Activated CD4-positive, alpha-beta T cell treated with anti-CD3 and anti-CD28 coated beads, Interleukin-2, amount 10 ng/mL, durations not matched to agents 7 days and 5 days (primary cell): ENCODE measurements at places on chromosomes 16 and 17. TPM values are rescaled to one million over a fixed set of nuclear protein-coding genes. Genes with fewer than 3 reads are reported as not detected.

DNA sequence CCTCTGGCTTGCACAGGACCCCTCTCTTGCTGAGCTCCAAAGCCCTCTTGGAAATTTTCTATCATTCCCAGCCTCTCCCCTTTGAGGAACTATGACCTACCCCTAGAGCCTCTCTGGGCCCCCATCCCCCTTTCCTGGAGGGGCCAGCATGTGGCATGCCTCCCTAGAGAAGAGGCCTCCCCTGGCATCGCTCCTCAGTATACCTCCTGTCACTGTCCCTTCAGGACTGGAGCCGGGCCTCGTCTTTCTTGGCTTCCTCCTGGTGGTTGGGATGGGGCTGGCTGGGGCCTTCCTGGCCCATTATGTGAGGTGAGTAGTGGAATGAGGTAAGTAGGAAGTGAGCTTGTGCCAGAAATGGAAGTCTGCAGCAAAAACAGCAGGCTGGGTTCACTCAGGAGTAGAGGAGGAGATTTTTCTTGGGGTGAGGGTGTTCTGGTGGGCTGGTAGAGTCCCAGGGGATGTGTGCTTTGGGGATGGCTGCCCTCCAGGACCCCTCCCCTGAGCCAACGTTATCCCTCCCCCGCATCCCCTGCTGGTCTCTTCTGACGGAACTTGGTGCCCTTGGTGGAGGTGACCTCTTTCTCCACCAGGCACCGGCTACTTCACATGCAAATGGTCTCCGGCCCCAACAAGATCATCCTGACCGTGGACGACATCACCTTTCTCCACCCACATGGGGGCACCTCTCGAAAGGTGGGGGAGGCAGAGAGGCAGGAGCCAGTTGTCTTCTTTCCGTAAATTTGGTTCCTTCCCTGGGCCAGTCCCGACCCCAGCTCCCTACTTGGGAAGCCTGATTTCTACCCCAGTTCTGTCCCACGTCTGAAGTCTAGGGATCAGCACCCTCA, 4.6 kb downstream of the GUCY2D start:
- no peak overlapping the region for H3K27ac ChIP-seq
- no peak for DNase-seq
- no peak overlapping the region for H3K4me3 ChIP-seq
- H3K36me3 ChIP-seq = no peaks in the 10 kb centered on the region

GRCh38 chr16:10926867-10927266, 15.4 kb downstream of the DEXI start:
- H3K4me1 ChIP-seq = peaks cover 6% of the 10 kb centered on the region
- no peak overlapping the region for H3K27ac ChIP-seq
- no peak for DNase-seq
- peaks cover 25% of the 10 kb centered on the region for H3K36me3 ChIP-seq
- no peak overlapping the region for H3K4me3 ChIP-seq
- no peaks in the 10 kb centered on the region for H3K27me3 ChIP-seq

- DNase-seq = peak; percentile 77
- H3K27ac ChIP-seq = peak overlapping the region; percentile 96
- peak overlapping the region; percentile 47 for H3K4me3 ChIP-seq
- no peaks in the 10 kb centered on the region for H3K27me3 ChIP-seq
Measured at GRCh38 chr16:27195941-27196595, 7.3 kb upstream of the KDM8 start.

GRCh38 chr17:11545696-11546095, 52.6 kb upstream of the DNAH9 start:
- DNase-seq = no peak
- no peak overlapping the region for H3K4me3 ChIP-seq
- no peaks in the 10 kb centered on the region for H3K4me1 ChIP-seq
- H3K27me3 ChIP-seq = no peaks in the 10 kb centered on the region

DNA sequence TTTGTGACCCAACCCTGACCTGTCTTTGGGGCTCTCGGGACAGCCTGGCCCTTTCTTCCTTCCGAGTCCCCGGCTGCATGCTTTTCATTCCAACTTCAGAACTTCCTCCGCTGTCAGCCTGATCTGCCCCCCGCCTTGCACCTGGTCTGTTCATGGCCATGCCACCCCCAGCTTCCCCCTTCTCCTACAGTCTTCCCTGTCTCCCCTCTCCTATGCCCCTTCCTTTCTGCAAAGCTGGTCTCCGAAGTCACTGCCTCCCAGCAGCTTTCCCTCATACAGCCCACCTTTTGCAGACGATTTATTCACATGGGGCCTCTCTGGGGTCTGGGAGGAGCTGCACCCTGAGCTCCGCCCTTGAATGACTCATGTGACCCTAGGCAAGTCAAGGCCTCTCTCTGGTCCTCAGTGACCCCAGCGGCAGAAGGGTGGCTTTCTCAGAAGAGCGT, 47.1 kb upstream of the SDK2 start:
- H3K27ac ChIP-seq = no peak overlapping the region
- peaks cover 4% of the 10 kb centered on the region for H3K4me1 ChIP-seq
- peaks cover 4% of the 10 kb centered on the region for H3K36me3 ChIP-seq
- H3K27me3 ChIP-seq = no peaks in the 10 kb centered on the region
- DNase-seq = no peak

SLC38A8 gene
- total RNA-seq = not detected

DNA sequence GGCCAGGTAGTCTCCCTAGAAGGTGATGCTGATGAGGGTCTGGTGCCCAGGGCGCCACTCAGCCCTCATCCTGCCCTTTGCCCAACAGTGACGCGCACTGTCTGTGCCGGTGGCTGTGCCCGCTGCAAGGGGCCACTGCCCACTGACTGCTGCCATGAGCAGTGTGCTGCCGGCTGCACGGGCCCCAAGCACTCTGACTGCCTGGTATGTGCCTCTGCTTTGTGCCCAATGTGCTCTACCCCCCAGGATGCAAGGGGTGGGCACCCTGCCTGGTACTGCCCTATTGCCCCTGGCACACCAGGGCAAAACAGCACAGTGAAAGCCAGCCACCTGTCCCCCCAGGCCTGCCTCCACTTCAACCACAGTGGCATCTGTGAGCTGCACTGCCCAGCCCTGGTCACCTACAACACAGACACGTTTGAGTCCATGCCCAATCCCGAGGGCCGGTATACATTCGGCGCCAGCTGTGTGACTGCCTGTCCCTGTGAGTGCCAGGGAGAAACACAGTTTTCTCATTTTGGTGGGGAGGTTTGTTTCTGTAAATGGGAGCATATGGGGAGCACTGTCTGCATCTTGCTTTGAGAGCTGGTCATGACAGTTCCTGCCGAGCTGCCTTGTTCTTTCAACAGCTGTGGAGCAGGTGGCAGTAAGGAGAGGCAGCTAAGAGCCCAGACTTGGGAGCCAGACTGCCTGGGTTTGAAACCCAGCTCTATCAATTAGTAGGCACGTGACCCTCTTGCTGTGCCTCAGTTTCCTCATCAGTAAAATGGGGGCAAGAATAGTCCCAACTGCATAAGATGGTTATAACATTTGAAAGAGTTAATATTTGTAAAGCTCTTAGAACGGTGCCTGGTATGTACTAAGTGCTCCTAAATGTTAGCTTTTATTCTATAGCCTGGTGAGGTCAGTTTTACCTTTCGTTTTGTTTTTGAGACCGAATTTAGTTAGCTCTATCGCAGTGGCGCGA, 10.4 kb downstream of the ERBB2 start:
- no peaks in the 10 kb centered on the region for H3K27me3 ChIP-seq
- H3K4me1 ChIP-seq = peaks cover 27% of the 10 kb centered on the region
- H3K36me3 ChIP-seq = no peaks in the 10 kb centered on the region
- peak overlapping the region; percentile 70 for H3K27ac ChIP-seq

ZNF75A gene
- total RNA-seq = 42.7 TPM

- H3K36me3 ChIP-seq = peaks cover 6% of the 10 kb centered on the region
- peaks cover 32% of the 10 kb centered on the region for H3K4me1 ChIP-seq
- peaks cover 6% of the 10 kb centered on the region for H3K27me3 ChIP-seq
Measured at GRCh38 chr17:68497885-68498319, 14.3 kb upstream of the PRKAR1A start.

GRCh38 chr16:50812876-50813466, 71.1 kb downstream of the CYLD start:
- H3K4me1 ChIP-seq = peaks cover 6% of the 10 kb centered on the region
- H3K27me3 ChIP-seq = no peaks in the 10 kb centered on the region
- no peaks in the 10 kb centered on the region for H3K36me3 ChIP-seq
- H3K27ac ChIP-seq = no peak overlapping the region
- no peak overlapping the region for H3K4me3 ChIP-seq
- DNase-seq = no peak

GRCh38 chr16:62642677-62643076, 606.4 kb upstream of the CDH8 start:
- no peaks in the 10 kb centered on the region for H3K27me3 ChIP-seq
- no peak overlapping the region for H3K27ac ChIP-seq
- no peaks in the 10 kb centered on the region for H3K36me3 ChIP-seq
- no peak overlapping the region for H3K4me3 ChIP-seq
- H3K4me1 ChIP-seq = no peaks in the 10 kb centered on the region
- no peak for DNase-seq

TBC1D3I gene
- 0.96 TPM for total RNA-seq

DNA sequence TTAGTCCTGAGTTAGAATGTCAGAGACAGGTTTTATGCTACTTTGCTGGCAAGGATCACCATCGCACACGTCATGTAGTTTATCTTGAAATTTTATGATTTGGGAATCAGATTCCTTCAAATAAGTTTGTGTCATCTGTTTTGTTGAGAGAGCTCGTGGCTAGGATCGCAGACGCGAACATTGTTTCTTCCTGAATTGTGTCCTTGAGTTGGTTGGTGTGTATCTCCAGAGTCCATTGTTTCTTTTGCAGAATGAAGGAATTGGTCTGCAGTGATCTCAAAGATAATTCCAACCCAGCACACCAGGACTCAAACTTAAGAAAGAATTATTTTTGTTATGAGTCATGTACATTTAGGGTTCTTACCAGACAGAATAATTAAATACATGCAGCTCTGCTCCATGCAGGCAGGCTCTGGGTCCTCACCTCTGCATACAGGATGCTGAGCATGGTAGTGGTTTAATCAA, 51.6 kb downstream of the PRKCA start:
- H3K36me3 ChIP-seq = peaks cover 12% of the 10 kb centered on the region
- H3K4me3 ChIP-seq = no peak overlapping the region
- H3K27me3 ChIP-seq = no peaks in the 10 kb centered on the region
- no peak overlapping the region for H3K27ac ChIP-seq

DYNLRB2 gene
- not detected for total RNA-seq

LMF1 gene
- total RNA-seq = 20.5 TPM

DNASE1L2 gene
- total RNA-seq = 3.4 TPM

TBC1D3C gene
- not detected for total RNA-seq

IGF2BP1 gene
- 0.04 TPM for total RNA-seq

CASKIN1 gene
- total RNA-seq = 0.07 TPM

DNA sequence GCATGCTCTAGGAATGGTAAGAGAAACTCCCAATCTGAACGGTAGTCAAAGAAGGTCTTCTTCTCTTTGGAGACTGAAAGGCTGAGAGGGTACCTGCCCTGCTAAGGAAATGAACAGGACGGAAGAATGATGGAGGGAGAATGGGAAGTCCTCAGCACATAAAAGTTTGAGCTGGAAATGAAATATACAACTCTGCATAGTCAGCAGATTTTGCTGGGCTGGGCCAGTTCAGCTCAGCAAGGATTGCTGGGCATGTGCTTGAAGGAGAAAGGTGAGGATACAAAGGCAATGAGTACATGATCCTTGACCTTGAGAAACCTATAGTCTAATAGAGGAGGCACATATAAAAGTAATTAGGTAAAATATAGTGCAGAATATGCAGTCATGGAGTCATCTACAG, 669.3 kb downstream of the MAF start:
- H3K4me1 ChIP-seq = no peaks in the 10 kb centered on the region
- H3K27ac ChIP-seq = no peak overlapping the region
- no peaks in the 10 kb centered on the region for H3K36me3 ChIP-seq
- no peak overlapping the region for H3K4me3 ChIP-seq
- no peaks in the 10 kb centered on the region for H3K27me3 ChIP-seq
- DNase-seq = no peak

GRCh38 chr16:29991571-29991904, 3.9 kb downstream of the HIRIP3 start:
- peaks cover 39% of the 10 kb centered on the region for H3K36me3 ChIP-seq
- no peak overlapping the region for H3K4me3 ChIP-seq
- no peak for DNase-seq
- H3K27me3 ChIP-seq = no peaks in the 10 kb centered on the region

SEC14L5 gene
- not detected for total RNA-seq

DNA sequence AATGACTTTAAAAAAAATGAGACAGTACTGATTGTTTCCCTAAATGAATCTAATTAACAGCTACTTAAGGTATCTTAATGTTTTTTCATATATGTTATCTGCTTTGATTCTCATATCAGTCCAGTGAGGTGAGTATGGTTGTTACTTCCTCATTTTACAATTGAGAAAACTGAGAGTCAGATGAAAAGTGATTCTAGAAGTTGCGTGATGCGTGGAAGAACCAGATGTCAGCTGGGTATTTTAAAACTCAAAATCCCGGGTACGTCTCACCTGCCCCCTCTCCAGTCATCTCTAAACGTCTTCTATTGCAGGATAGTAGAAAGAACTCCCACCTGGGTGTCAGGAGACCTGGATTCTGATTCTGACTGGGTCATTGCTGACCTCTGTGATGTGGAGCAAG, 89.2 kb downstream of the MAP2K6 start:
- no peaks in the 10 kb centered on the region for H3K36me3 ChIP-seq
- H3K4me3 ChIP-seq = no peak overlapping the region
- H3K27ac ChIP-seq = no peak overlapping the region
- peaks cover 6% of the 10 kb centered on the region for H3K4me1 ChIP-seq
- H3K27me3 ChIP-seq = no peaks in the 10 kb centered on the region

GRCh38 chr17:7988750-7989178, 13.7 kb upstream of the GUCY2D start:
- H3K4me1 ChIP-seq = peaks cover 35% of the 10 kb centered on the region
- H3K36me3 ChIP-seq = no peaks in the 10 kb centered on the region
- peak overlapping the region; percentile 74 for H3K27ac ChIP-seq
- DNase-seq = peak; percentile 86
- H3K4me3 ChIP-seq = no peak overlapping the region

CSH2 gene
- total RNA-seq = not detected

ADAD2 gene
- total RNA-seq = not detected

DNA sequence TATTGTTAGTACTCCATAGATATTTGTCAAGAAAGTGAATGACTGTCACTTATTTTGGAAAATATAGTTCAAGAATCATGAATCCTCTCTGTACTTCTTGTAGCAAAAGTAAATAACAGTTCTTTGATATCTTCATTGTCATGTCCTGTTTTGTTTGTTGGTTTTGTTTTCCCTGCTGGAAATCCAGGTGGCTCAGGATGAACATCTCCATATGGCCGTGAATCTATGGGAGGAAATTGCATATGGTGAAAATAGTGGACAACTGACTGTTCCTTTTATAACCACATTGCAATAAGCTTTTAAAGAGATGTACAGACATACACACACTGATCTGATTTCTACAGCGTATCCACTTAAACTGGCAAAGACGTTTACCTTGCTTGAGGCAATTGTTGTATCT, 637.0 kb upstream of the RBFOX1 start:
- H3K27ac ChIP-seq = no peak overlapping the region
- no peak for DNase-seq
- no peaks in the 10 kb centered on the region for H3K36me3 ChIP-seq

MRPL45 gene
- total RNA-seq = 30.6 TPM

GRCh38 chr17:9880582-9880999, 24.5 kb downstream of the RCVRN start:
- no peak for DNase-seq
- no peak overlapping the region for H3K27ac ChIP-seq
- no peaks in the 10 kb centered on the region for H3K4me1 ChIP-seq
- peaks cover 4% of the 10 kb centered on the region for H3K27me3 ChIP-seq
